ENCODE measurements at places on chromosomes 6 and 20. TPM values are rescaled to one million over a fixed set of nuclear protein-coding genes. Genes with fewer than 3 reads are reported as not detected.

Gene HLA-G
- not detected for total RNA-seq

DNA sequence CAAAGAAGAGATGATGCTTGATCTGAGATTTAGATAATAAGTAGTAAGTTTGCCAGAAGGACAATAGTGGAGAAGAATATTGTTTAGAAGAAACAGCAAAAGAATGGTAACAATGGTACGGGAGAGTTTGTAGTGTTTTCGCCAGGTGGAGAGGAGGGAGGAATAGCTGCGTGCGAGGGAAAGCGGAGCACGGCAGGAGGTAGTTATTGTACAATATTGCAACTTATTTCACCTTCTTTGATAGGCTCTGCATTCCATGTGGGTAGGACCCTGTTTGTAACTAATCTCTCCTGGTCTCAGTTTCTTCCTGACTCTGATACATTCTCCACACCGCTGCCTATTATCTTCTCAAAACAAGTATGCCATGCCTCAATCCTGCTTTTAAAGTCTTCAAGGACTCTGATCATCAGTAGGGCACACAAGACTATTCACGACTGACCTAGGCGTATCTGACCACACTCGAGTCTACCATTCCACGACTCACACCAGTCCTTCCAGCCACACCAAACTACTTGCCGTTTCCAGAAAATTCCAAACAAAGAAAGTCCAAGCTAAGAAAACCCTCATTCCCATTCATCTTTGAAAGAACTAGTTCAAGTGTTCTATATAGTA, 1.1 kb downstream of the PPIL4 start:
- DNase-seq: no peak

GRCh38 chr6:162217811-162218493, 509.6 kb downstream of the PRKN start:
- no peak for DNase-seq

- DNase-seq: no peak
These were observed 26.1 kb upstream of the VSTM2L start for GRCh38 chr20:37876863-37877262.

- DNase-seq: no peak
These were observed 98.4 kb upstream of the ADTRP start for GRCh38 chr6:11876934-11877433.

- no peak for DNase-seq
These were observed 18.0 kb downstream of the ADRM1 start for GRCh38 chr20:62320581-62321354.

DNA sequence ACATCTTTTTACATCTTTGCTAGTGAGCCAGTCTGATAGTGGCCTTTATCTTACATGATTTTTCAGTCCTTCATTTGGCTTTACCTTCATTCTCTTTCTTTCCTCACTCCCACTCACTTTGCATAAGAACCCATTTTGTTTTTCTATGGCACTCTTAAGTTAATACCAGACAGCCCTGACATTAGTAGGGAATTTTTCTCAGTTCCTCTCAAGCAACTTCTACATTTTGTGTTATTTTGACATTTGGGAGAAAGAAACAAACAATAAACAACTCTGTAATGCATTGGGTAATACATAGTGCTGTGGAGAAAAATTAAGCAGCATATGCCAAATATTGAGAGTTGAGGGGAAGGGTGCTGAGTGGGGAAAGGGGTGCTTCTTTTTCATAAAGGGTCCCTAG, 524.1 kb upstream of the JAG1 start:
- DNase-seq: no peak

GRCh38 chr6:21713481-21713880, 119.9 kb downstream of the SOX4 start:
- DNase-seq: no peak

Gene SIRPB1
- total RNA-seq: 0.17 TPM

DNA sequence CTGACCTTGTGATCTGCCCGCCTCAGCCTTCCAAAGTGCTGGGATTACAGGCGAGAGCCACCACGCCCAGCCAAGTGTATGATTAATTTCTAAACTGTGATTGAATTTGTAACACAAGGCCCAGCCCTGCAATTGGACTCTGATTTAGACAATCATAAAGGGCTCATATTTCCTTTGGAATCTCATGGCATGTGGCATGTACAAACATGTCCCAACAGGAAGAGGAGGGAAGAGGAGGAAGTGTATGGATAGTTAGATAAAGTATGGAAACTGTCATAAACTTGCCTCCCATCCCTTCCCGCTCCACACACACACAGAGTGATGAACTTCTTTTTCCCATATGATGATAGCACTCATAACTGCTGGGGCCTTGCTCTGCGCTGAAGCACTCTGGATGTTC, 27.2 kb upstream of the QKI start:
- no peak for DNase-seq

Gene PCSK2
- not detected for total RNA-seq

GRCh38 chr6:43338243-43338642, 29.6 kb upstream of the CRIP3 start:
- DNase-seq: no peak

GRCh38 chr20:11067359-11067758, 393.6 kb upstream of the JAG1 start:
- no peak for DNase-seq

- no peak for DNase-seq
These were observed 2.4 kb upstream of the FOXA2 start for GRCh38 chr20:22586645-22587310.

Gene HDGFL1
- total RNA-seq: not detected

- DNase-seq: no peak
These were observed 17.0 kb upstream of the HLA-A start for GRCh38 chr6:29925321-29925720.

Measured in fibroblast of lung (primary cell).